ENCODE measurements at places on chromosomes 11 and 22.

DNA sequence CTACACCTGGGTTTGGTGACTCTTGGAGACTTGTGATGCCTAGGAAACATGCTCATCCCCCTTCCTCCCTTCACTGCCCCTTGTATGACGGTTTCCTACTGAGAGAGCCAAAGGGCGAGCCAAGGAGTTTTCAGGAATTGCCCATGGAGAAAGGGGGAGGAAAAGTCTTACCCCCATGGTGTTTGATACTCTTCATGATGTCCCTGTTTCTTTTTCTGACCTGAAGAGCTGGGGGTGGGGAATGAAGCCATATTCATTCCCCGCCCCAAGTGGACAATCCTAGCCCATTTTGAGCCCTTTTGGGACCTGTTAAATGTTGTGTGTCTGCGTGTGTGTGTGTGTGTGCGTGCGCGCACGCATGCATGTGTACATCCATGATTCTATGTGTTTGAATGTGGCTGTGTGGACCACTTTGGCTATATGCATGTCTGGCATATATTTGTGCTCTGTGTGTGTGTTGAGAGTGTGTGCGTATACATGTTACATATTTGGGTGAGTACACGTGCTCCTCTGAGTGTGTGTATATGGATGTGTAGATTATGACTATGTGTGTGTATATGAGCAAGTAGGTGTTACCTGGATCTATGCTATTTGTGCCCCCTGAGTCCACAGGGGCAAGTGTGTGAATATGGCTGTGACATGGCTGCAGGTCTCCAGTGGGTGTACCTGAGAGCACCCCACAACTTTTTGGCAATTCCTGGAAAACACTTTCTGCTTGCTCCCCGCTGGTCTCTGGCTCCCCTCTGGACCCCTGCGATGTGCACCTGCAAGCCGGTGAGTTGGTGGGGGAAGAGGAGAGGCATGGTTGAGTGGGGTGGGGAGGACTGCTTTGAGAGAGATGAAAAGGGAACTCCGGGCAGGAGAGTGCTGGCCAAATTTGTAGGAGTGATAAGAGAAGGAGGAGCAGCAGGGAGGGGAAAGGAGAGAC lies 24.6 kb downstream of the OTOG start:
- no peak for DNase-seq

GRCh38 chr11:123904932-123905331 lies 3.0 kb downstream of the OR8D4 start:
- no peak for DNase-seq

DNA sequence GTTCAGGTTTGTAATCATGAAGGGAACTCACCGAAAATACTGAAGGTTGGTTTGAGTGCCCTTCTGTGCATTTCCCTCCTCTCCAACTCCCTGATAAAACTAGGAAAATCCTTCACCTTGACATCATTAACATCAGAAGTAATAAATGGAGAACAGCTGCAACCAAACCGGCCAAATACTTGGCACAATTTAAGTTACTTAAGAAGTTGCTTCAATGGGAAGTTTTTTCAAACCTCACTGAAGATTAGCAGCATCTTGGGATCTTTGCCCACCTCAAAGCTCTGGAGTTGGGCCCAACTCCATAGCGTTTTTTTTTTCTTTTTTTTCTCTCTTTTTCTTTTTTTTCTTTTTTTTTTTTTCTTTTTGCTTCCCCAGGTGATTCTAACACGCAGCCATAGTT lies 784.8 kb downstream of the KCNA4 start:
- no peak for DNase-seq

DNA sequence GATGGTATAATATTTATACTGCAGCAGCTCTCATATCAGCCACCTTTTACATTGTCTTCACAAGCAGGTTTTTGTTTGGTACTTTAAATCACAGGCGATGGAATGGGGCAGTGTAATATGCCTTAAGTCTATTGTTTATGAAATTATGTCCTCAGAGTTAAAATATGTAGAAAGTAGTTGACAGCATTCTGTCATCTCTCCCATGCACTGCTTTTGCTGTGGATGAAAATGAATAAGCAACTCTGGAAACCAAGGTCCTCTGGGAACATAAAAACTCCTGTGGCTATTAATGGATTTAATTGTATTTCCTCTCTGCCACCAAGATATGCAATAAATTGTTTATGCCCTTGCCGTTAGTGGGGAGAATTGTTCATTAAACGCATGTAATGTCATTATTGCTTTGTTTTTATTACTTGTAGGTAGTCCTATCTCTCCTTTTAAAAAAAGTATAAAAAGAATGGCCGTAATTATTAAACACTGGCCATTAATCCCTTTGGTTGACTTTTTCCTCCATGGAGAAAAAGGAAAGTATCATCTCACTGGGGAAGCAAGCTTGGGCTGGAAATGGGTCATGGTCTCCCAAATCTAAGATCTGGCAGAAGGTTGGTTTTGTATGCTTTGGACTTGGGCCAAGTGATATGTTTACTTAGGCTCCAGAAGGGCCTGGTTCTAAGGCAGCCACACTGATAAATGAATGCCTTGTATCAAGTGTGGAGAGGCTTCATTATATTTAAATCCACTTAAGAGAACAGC lies 13.1 kb downstream of the PACS1 start:
- DNase-seq, result no peak
